ENCODE measurements at places on chromosomes 6 and 20. TPM values are rescaled to one million over a fixed set of nuclear protein-coding genes. Genes with fewer than 3 reads are reported as not detected.

Gene BFSP1
- polyA plus RNA-seq, result 0.19 TPM

Gene SLC22A16
- not detected for polyA plus RNA-seq

Gene DBNDD2
- 353 TPM for polyA plus RNA-seq

Gene KIAA1755
- 6.2 TPM for polyA plus RNA-seq

Gene COX4I2
- polyA plus RNA-seq, result 103 TPM

Gene NAA20
- polyA plus RNA-seq, result 98.1 TPM

Gene ZBTB2
- polyA plus RNA-seq, result 4.4 TPM

Gene AIF1
- polyA plus RNA-seq, result 18.2 TPM

Gene HAO1
- polyA plus RNA-seq, result not detected

Gene OPN5
- polyA plus RNA-seq, result 0.35 TPM

Gene ENPP4
- polyA plus RNA-seq, result 16.3 TPM

Gene PRR18
- polyA plus RNA-seq, result not detected

Gene HLA-DOB
- 1.1 TPM for polyA plus RNA-seq

Gene FAM209B
- 0.62 TPM for polyA plus RNA-seq

Gene ITPR3
- polyA plus RNA-seq, result 7.8 TPM

Gene PAX1
- not detected for polyA plus RNA-seq

Gene GHRH
- not detected for polyA plus RNA-seq

Gene HLA-DPA1
- polyA plus RNA-seq, result 18.2 TPM

Gene PAQR8
- 2.4 TPM for polyA plus RNA-seq

Gene C6orf58
- polyA plus RNA-seq, result not detected

Gene PLEKHG1
- polyA plus RNA-seq, result 2.6 TPM

Gene ECT2L
- polyA plus RNA-seq, result 0.28 TPM

Gene CGA
- not detected for polyA plus RNA-seq

Gene GRM1
- 0.26 TPM for polyA plus RNA-seq

Gene SOD2
- 144 TPM for polyA plus RNA-seq

Gene SIRPA
- polyA plus RNA-seq, result 9.7 TPM

Gene SMOC2
- 10.6 TPM for polyA plus RNA-seq

Gene SEMG1
- not detected for polyA plus RNA-seq

Gene BTNL2
- polyA plus RNA-seq, result not detected

Gene MROH8
- polyA plus RNA-seq, result 1.8 TPM

Gene SNTA1
- polyA plus RNA-seq, result 207 TPM

Gene TCF19
- 2.9 TPM for polyA plus RNA-seq

Gene THEMIS
- polyA plus RNA-seq, result 0.01 TPM

Gene TAAR6
- not detected for polyA plus RNA-seq

Gene BMP5
- polyA plus RNA-seq, result 1.2 TPM

Gene FAM217A
- not detected for polyA plus RNA-seq

Gene PDYN
- polyA plus RNA-seq, result not detected

Gene HTR1B
- not detected for polyA plus RNA-seq

Gene PTCRA
- not detected for polyA plus RNA-seq

Measured in heart right ventricle (tissue), 16 donors.